SJCRH30 (cell line): ENCODE measurements at places on chromosomes 1 and 21. TPM values are rescaled to one million over a fixed set of nuclear protein-coding genes. Genes with fewer than 3 reads are reported as not detected.

- DNase-seq: no peak
These were observed 87.3 kb upstream of the TLR5 start for GRCh38 chr1:223230161-223230881.

DNA sequence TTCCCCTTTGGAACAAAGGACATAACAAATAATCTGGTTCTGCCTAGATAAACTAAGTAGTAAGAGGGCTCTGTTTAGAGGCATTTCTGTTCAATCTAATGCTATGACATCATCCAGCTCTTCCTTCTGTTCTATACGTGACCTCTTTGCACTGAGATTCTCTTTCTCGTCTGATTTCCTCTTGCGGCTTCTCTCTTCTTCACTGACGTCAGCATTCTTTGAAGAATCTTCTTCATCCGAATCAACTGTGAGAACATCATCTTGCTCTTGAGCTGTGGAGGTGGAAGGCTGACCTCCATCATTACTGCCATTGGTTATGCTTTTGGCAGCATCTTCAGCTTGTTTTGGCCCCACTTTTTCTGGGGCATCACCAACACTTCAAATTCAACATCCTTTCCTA, 130.4 kb downstream of the HS2ST1 start:
- DNase-seq: no peak

- no peak for DNase-seq
These were observed 41.9 kb downstream of the SMG7 start for GRCh38 chr1:183514235-183514634.

ATP5PF gene
- 229 and 258 TPM in 2 replicates for total RNA-seq

SPRR3 gene
- not detected in 2 replicates for total RNA-seq

DNA sequence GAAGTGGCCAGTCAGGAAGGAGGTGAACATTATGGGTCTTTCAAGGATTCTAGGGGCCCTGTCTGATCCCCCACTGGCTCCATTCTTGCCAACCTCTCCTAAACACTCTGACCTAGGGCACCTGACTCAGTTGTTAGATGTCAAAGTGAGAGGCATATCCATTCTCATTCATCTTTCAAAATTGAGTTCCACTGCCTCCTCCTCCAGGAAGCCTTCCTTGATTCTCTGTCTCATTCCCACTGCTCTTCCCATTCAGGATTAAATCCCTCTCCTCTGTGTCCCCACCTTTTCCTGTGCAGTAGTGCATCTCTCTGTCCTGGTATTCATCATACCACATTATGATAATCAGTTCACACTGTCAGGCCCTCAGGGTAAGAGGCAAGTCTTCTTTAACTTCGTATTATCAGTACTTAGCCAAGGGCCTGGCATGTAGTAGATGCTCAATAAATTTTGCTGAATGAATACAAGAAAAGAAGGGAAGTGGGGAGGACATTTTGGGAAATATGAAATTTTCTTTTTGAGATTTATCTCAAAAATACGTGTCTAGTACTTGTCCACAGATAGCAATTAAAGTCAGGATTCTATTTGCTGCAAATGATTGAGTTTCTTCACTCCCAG, 61.8 kb upstream of the ITPKB start:
- no peak for DNase-seq

DNA sequence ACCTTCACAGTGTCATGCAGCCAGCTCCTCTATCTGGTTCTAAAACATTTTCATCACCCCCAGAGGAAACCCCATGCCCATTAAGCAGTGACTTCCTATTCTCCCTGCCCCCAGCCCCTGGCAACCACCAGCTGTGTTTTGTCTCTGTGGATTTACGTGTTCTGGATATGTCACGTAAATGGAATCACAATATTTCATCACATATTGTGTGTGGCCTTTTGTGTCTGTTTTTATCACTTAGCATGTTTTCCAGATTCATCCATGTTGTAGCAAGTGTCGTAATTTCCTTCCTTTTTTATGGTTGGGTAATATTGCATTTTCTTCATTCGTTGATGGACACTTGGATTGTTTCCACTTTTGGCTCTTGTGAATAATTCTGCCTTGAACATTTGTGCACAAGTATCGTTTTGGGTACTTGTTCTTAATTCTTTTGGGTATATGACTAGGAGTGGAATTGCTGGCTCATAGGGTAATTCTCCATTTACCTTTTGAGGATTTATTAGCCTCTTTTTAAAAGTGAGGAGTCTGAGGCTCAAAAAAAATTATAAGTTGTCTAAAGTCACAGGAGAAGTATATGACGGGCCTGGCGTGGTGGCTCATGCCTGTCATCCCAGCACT, 127.0 kb downstream of the MRPS6 start:
- DNase-seq: no peak

KRTAP13-4 gene
- not detected in 2 replicates for total RNA-seq

- DNase-seq: peak; percentile 30
These were observed 14.7 kb downstream of the BEND5 start for GRCh38 chr1:48761986-48762385.

DNA sequence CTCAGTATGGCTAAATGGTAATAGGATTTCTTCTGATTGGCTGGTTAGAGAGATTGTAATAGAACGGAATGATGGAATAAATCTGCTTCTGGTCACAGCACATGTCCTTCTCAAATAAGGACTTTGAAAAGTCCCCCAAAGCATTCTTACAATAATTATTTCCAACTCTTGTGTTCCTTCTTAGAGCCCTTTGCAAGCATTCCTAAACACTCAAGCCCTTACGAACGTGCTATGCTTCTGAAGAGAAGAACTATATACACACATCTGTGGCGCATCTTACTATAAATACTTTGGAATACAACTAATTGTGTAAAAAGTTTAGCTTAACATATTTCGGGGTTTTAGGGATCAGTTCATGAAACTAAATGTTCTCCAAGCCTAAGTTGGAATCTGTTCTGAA, 25.6 kb downstream of the CLIC4 start:
- no peak for DNase-seq

CD1B gene
- total RNA-seq: 0.13 TPM in 1 of 2 replicates, not detected in the other

DNA sequence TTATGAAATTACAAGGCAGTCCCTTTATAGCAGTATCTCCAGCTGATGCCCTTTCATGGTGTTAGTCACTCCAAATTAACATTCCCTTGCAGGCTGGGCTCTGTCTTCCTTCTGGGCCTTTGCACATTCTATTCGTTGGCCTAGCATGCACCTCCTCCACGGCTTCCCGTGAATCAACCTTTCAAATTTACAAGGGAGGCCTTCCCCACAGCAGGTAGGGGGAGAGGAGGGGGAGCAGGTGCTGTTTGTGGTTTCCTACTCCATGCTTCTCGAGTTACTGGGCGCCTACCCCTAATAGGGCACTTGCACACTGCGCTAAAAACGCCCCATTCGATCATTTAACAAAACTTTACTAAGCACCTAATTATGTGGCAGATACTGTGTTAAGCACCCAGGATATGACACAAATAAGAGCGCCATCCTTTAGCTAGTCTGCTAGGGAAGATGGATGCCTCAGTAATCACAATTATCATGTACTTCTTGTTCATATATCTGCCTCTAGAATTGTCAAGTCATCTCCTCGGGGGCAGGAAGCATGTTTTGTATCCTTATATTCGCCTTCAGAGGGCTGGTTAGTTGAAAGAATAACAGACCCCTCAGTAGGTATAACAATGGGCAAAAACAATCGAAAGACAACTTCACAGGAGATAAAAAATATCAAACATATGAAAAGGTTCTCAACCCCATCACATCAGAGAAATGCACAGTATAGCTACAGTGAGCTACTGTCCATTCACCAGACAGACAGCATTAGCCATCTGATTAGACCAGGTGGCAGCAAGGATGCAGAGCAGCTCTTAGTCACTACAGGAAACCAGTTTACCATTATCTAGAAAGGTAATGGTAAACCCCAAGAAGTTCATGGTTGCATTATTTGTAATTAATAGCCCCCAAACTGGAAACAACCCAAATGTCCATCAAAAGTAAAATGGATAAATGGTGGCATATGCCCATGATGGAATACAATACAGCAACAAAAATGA, 1.7 kb upstream of the ADAR start:
- DNase-seq: no peak

GRCh38 chr1:206068314-206068713, 15.3 kb downstream of the RHEX start:
- DNase-seq: no peak

DNA sequence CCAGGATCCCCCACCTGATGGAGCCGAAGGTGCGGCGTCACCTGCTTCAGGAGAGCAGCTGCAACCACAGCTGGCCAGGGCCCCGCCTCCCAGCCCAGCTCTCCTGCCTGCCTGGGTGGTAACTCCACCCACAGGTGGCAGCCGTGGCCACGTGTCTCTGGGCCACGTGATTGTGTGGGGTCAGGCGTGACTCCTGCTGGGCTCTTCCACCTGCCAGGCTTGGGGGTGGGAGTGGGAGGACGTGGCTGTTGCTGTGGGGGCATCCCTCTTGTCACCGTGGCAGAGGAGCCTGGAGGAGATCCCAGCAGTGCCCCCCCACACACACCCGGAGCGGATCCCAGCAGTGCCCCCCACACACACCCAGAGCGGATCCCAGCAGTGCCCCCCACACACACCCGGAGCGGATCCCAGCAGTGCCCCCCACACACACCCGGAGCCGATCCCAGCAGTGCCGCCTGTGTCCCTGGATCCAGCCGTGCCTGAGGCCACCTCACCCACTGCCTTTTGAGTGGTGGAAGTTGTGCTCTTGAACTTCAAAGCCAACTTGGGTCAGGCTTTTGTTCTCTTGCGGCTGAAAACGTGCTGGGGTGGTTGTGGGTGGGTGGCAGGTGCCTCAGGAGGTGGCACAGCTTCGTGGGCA, 32.2 kb downstream of the POFUT2 start:
- DNase-seq: no peak

KCNE2 gene
- 0.12 TPM in 1 of 2 replicates, not detected in the other for total RNA-seq

DNA sequence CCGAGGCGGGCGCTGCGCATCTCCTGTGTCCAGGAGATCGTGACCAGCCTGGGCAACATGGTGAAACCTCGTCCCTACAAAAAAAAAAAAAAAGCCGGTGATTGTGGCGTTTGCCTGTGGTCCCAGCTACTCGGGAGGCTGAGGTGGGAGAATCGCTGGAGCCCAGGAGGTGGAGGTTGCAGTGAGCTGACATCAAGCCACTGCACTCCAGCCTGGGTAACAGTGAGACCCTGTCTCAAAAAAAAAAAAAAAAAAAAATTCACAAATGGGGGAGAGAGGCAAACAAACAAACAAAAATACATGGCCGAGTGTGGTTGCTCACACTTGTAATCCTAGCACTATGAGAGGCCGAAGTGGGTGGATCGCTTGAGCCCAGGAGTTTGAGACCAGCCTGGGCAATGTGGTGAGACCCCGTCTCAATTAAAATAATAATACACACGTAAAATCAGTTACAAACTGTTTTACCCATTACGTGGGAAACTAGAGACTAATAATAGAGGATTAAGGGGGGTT, 758 bp downstream of the TATDN3 start:
- no peak for DNase-seq

HMCN1 gene
- 31.0 and 37.6 TPM in 2 replicates for total RNA-seq

DNA sequence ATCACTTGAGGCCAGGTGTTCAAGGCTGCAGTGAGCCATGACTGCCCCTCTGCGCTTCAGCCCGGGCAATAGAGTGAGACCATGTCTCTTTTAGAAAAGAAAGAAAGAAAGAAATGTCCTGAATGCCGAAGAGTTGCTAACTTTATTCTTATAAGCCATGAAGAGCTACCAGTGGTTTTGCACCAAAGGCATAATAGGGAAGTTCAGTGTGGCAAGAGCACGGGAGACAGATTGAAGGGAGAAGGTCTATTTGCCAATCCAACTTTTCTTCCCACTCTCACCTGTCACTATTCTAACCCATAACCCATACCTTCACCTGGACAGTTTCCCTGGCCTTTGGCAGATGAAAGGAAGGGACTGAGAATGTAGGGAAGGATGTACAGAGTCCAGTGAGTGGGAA, 4.4 kb upstream of the PEA15 start:
- DNase-seq: no peak

DNA sequence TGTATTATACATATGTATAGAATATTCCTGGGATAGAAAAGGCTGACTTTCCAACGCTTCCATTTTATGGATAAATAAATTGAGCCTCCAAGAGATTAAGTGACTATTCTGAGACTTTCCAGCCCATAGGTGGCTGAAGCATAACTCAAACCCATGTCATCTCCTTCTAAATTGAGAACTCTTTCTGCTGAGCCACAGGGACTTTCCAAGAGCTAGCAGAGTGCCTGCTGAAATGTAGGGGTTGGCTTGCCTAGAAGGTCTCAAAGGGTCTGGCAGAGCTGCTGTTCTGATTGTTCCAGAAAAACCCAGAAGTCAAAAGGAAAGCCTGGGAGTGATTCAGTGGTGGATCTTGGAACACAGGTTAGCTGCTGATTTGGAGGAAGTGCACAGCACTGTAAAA, 146.4 kb upstream of the BEND5 start:
- DNase-seq: no peak

CR1L gene
- not detected in 2 replicates for total RNA-seq

DNA sequence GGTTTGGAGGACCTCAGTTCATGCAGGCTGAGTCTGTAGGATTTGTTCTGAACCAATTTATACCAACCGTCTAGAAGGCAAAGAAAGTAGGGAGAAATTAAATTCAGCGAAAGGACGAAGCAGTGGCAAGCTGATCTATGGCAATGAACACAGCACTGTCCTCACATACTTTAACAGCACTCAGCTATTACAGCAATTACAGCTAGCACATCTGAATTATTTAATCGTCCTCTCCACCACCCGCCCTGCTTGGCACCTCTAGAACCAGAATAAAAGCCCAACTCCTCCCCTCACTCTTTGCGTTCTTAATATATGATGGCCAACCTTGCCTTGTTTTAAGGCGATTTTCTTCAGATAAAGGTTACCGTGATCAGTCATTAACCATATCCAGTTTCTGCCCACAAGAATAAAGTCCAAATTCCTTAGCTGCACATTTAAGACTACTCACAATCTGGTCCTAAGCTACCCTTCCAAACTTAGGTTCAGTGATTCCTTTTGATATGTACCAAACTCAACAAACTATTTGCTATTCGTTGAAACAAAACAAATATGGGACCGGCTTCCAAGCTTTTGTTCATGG, 169.4 kb upstream of the ESRRG start:
- DNase-seq: no peak

GRCh38 chr1:167617153-167618147, 12.6 kb upstream of the RCSD1 start:
- no peak for DNase-seq

- no peak for DNase-seq
These were observed 132.6 kb downstream of the DHRS3 start for GRCh38 chr1:12485231-12486058.

KIAA0040 gene
- total RNA-seq: 1.7 and 2.1 TPM in 2 replicates

GRCh38 chr1:143497374-143497747, 474.4 kb downstream of the FAM72C start:
- DNase-seq: no peak

FAM151A gene
- not detected in 2 replicates for total RNA-seq

GRCh38 chr1:109304226-109304920, 2.4 kb downstream of the MYBPHL start:
- DNase-seq: no peak

SLC44A3 gene
- total RNA-seq: 0.10 TPM in 1 of 2 replicates, not detected in the other

GRCh38 chr1:7644086-7644485, 127.0 kb upstream of the VAMP3 start:
- DNase-seq: no peak

ANKRD65 gene
- 6.1 and 6.2 TPM in 2 replicates for total RNA-seq

IL6R gene
- total RNA-seq: 0.53 and 1.1 TPM in 2 replicates

LCE3E gene
- not detected in 2 replicates for total RNA-seq

- DNase-seq: no peak
These were observed 90.4 kb downstream of the SLC45A1 start for GRCh38 chr1:8408151-8408839.
